ENCODE measurements at places on chromosomes 11 and 22. TPM values are rescaled to one million over a fixed set of nuclear protein-coding genes. Genes with fewer than 3 reads are reported as not detected.

DNA sequence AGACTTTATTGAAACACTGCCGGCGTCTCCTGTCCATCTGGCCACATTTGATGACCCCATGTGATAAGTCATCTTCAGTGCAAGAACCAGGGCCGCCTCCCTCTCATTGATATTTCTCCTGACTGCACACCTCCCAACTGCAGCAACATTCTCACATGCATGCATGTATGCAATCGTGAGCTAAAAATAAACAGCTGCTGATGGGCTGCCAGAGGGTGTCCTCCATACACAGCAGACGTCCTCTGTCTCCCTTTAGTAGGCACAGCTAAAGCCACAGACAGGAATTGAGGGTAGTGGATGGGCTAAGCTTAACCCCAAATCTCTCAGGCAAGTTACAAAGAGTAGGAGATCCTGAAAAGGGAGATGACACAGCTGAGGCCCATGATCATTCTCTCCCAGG, 106.7 kb upstream of the HSD17B12 start:
- DNase-seq, result no peak

DNA sequence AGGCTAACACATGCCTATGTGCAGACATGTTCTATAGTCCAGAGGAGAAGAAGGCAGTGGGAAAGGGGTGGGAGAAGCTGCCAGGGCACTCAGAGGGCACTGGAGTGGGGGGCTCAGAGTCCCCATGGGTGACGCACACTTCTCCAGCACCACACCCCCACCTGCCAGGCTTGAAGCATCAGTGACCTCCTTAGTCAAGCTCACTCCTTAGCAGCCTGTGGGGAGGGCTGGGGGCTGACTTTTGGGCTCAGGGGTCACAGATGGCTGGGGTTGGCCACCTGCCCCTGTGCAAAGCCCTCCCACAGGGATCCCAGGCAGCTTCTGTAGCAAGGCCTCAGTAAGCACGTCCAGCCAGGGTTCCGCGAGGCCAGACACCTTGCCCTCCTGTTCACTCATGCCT, 18.8 kb downstream of the TRIM29 start:
- no peak for DNase-seq

DNA sequence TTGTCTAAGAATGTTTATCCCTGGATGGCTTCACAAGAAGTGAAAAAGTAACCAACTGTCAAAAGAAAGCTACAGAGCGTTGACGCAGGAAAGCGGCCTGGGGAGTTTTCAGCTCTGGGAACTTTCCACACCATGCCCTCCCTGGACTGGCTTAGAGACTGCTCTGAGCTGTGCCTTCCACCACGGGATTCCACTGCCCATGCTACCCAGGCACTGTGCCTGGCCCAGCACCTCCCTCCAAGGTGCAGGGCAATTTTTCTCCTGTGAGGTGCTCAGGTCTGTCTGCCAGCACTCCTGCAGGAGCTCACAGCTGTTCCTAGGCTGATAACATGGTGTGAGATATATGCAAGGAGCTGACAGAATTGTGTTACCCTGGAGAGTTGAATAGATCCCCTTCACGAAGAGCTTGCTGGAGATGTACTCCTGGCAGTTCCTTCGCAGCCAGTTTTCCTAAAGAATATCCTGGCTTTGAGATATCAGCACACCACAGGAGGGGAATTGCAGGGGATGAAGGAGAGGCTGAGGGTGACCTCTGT, 258.3 kb upstream of the B3GAT1 start:
- no peak for DNase-seq

GRCh38 chr11:8369592-8370205, 106.0 kb upstream of the LMO1 start:
- DNase-seq, result no peak

DNA sequence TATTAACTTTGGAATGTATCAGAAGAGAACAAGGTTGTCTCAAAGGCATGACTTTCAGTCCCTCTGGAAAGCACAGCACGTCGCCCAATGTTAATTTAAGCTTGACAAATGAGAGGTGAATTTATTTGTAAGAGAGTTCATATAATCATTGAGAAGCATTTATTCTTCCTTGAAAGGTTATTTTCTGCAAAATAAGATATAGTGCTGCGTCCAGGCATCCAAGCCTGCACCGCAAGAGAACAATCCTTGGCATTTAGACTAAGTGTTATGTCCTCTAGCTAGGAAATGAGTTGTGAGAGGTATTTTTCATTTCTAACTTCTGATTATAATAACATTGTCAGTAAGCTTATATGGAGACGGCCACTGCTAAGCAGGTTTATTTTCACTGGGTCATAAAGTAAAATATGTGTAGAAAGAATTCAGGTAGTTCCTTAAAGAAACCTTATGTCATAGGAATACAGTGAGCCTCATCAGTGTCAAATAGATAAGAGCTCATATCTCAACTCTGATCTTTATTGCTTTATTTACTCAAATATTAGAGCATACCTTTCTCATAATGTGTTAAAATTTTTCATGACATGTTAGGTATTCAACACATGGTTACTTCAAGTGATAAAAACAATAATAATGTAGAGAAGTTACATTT, 182.0 kb downstream of the LUZP2 start:
- DNase-seq, result no peak

FXYD2 gene
- total RNA-seq, result 3.6 TPM

LSP1 gene
- total RNA-seq, result 84.2 TPM

MUC5AC gene
- not detected for total RNA-seq

GLYATL2 gene
- 1.2 TPM for total RNA-seq

MRPL48 gene
- total RNA-seq, result 19.8 TPM

ANGPTL5 gene
- total RNA-seq, result not detected

LRRC32 gene
- 22.1 TPM for total RNA-seq
